ENCODE measurements at places on chromosomes 6 and 20.
A peak's percentile ranks its signal among the peaks of the same experiment; 100 is the strongest.

DNA sequence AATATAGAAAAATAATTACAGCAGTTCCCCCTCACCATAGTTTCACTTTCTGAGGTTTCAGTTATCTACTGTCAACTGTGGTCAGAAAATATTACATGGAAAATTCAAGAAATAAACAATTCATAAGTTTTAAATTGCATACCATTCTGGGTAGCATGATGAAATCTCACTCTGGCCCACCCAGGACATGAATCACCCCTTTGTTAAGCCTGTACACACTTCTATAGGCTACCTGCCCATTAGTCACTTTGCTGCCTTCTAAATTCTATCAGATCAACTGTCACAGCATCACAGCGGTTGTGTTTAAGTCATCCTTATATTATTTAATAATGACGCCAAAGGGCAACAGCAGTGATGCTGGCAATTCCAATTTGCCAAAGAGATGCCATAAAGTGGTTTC lies 140.3 kb upstream of the RUNX2 start:
- DNase-seq, result no peak

- DNase-seq, result no peak
These were observed 16.2 kb upstream of the TREM1 start for GRCh38 chr6:41302638-41303037.

- peak; percentile 37 for DNase-seq
These were observed 455.1 kb downstream of the ADGRB3 start for GRCh38 chr6:69090132-69090531.

GRCh38 chr6:147035886-147036285 lies 168.3 kb upstream of the STXBP5 start:
- DNase-seq, result no peak

- no peak for DNase-seq
These were observed 34.8 kb upstream of the MYB start for GRCh38 chr6:135146162-135146934.

DNA sequence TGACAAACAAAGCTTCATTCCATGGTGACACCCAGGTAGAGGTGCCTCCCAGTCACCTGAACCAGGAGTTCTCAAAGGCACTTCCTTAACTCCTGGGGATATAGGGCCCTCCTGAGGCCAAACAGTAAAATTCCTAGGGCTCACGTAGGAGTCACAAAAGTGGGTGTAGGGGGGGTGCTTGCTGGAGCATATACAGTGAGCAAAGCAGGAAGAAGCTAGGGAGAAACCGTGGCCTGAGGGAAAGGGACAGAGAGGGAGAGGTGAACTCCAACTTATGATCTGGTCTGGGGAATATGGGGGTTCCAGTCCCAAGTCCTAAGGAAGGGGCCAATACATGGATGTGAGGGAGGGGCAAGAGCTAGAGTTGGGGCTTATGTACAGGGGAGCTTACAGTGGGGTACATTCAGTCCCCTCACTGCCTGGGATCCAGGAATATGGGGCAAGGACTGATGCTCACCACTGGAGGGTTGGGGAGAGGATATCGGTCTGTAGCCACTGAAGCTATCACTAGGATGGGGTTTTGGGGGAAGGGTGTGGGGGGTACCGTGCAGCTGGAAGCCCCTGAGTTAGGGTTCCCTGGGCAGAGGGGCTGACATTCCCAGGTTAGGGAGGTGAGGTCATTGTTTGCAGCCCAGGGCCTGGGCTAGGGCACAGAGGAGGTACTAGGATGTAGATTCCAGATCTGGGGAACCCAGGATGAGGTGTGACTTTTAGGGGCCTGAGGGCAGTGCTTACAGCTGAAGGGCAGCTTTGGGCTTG lies 950 bp downstream of the PEDS1 start:
- DNase-seq, result no peak

- no peak for DNase-seq
These were observed 283.2 kb upstream of the FOXQ1 start for GRCh38 chr6:1028723-1029122.

DNA sequence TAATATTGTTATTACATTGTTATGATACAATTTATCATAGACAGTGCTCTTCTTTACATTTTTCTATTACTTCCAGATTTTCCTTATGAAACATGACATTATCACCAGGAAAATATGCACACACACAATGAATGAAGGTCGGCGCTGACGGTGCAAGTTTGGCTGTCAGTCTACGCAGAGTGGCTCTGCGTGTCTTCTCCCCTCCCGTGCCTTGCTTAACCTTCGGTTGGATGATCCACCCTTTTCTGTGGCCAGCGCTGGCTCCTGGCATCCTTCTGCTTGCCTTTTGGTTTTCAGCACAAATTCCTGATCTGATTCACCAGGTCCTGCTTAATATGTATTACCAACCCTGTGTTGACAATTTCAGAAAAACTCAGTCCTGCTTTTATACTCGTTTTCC lies 157.4 kb downstream of the TSHZ2 start:
- no peak for DNase-seq

GRCh38 chr6:45200510-45200909 lies 127.6 kb upstream of the RUNX2 start:
- no peak for DNase-seq

- no peak for DNase-seq
These were observed 347.0 kb downstream of the RNGTT start for GRCh38 chr6:88616380-88616779.

DNA sequence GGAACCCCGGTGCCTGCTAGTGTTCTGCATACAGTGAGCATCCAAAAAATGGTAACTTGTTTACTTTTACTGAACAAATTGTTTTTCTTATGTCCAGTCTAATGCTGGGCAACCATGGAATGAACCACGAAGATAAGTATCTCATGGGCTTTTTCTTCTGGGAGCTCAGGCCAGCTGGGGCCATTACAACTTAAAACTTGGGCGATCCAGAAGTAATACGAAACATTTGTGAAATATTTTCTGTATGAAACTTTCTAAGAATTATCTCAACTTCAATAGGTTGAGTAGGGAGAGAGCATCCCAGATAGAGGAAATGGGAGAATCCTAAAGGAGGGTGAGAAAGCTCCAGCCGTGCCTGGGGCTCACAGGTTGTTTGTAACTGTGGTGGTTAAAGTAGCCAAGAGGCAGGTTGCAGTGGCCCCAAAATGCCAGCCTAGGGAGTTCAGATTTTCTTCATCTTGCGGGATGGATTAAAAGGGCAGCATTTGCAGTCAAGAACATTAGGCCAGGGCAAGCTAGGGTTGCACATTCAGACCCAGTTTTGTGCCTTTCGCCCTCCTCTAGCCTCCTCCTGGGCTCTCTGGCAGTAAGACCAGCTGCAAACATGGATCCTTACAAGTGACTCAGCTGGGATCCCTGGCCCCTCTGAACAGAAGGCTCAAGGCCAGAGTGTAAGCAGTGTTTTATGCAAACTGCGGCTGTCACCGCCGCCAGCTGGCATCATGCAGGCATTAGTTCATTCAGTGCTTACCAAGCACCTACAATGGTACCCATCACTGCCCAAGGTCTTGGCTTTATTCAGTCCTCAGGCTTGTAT lies 41.5 kb downstream of the ELMO2 start:
- DNase-seq, result no peak

DNA sequence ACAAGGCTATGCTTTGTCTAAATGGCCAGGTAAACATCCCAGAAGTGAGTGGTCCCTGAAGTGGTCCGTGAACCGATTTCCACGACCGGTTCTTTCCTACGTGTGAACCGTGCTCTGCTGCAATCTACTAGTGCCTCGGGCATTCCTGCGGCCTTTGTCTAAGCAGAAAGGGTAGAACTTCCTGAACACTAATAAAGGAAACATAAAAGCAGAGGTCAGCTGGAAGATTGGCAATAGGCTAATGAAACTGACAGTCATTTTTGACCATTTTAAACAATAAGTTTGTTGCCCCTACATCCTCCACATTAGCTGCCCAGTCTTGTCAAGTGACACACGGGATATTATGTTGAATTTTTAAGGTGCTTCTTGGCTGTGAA lies 410.0 kb downstream of the PLCB1 start:
- no peak for DNase-seq

DNA sequence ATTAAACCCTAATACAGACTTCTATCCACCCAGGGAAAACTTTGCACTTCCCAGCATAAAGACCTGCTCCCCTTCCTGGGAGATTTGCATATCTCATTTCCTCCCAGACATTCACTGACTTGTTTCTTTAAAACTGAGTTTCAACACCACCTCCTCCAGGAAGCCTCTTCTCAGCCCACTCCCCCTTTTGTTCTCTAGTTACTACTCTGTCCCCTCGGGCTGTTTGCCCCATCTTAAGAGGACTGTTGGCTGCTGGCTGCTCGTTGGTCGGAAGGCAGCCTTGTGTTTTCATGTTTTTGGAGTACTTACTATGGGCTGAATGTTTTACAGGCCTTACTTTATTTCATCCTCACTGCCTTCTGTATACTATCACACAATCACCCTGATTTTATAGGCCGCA lies 6.6 kb downstream of the ARHGAP40 start:
- no peak for DNase-seq

DNA sequence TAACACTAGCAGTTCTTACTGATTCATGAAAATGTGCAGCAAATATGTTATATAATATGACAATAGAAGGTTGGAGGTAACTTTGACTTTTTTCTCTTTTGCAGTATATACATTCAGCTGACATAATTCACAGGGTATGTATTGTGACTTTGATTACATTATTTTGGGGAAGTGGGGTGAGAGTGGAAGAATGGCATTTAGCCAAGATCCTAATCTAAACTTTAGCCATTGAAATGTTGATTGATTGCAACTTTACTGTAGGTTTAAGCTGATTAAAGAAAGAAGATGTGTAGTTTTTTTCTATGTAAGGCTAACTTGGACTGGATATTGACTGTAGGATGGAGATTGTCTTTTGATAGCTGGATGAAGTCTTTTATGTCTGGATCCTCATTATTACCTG lies 46.0 kb downstream of the MAPK14 start:
- no peak for DNase-seq
